ENCODE measurements at places on chromosomes 11 and 22.

- DNase-seq = no peak
Observed at GRCh38 chr11:57387289-57388030, 3.0 kb downstream of the PRG2 start.

- DNase-seq = no peak
Observed at GRCh38 chr11:123775715-123776549, 21.6 kb upstream of the OR6X1 start.

GRCh38 chr11:68411501-68411991 lies 49.0 kb upstream of the PPP6R3 start:
- no peak for DNase-seq

DNA sequence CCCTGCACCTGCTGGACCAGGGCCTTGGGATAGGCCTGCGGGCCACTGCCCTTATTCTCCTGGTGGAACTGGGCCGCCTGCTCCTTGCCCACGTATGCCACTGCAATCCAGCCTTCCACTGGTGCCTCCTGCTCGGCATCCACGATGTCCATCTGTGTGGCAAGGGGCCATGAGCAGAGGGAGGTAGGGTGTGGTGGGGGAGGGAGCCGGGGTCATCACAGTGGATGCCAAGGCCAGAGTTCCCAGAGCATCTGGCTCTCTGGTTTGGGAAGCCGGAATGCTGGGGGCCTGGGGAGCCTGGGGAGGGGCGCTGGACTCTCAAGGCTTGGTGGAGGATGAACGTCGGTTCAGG lies 627 bp downstream of the RNF215 start:
- DNase-seq = no peak

- no peak for DNase-seq
Observed at GRCh38 chr11:67673902-67674301, 521 bp downstream of the ALDH3B2 start.

- no peak for DNase-seq
Observed at GRCh38 chr22:28250036-28250695, 331.1 kb upstream of the PITPNB start.

GRCh38 chr11:120288021-120288420 lies 37.1 kb upstream of the TLCD5 start:
- no peak for DNase-seq

- peak; percentile 97 for DNase-seq
Observed at GRCh38 chr11:108664730-108665525, at the start of gene DDX10. Gene DDX10 (plus strand): TSS chr11:108665069. CDS start chr11:108665154, 85 bp downstream.

DNA sequence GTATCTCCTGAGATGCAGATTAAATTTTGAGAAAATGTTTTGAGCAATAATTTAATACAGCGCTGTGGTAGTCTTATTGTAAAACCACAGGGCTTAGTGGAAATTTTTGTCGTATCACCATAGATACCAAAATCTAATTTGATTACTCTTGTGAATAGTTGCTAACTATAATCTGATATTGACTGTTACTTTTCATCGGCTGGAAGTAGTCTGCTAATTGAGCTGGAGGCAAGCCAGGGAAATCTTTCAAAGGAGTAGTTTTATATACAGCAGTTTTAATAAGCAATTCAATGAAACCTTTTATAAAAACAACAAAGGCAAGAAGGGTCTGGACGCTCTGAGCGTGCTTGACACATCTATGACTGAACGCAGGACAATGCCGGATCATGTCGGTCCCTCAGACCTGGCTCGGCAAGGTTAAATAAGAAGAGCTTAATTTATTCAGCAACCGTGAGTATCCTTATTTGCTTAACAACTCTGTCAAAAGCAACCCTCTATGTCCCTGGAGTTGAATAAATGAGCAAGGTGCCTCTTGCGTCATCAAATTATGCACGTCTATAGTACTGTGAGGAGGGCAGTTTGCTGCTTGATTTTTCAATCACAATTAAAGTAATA lies 121.2 kb downstream of the NCAM1 start:
- peak; percentile 71 for DNase-seq

- no peak for DNase-seq
Observed at GRCh38 chr22:26342745-26343410, 86.2 kb upstream of the ASPHD2 start.

GRCh38 chr22:17085277-17086181 lies 729 bp downstream of the IL17RA start:
- DNase-seq = no peak

DNA sequence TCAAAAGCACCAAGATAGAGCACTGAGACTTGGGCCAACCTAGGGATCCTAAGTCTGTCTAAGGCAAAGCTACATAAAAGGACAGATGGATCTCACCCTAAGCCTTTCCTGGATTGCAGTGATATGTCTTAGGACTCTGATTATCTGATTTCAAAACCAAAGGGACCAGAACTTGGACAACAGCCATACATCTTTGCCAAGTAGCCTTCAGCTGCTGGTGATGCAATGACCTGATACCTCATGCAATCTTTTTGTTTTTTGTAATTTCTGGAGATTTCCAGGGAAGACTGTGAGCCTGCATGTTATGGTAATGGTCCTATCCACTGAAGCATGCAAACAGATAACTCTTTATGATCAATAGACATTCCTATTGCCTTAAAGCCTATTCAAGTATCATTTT lies 230.4 kb upstream of the MTNR1B start:
- no peak for DNase-seq

GRCh38 chr11:64924910-64925284 lies 408 bp downstream of the PPP2R5B start:
- no peak for DNase-seq

GRCh38 chr11:47241841-47242301 lies 6.7 kb downstream of the ACP2 start:
- DNase-seq = no peak

- peak; percentile 53 for DNase-seq
Observed at GRCh38 chr11:67648140-67648795, 2.3 kb downstream of the ACY3 start.

DNA sequence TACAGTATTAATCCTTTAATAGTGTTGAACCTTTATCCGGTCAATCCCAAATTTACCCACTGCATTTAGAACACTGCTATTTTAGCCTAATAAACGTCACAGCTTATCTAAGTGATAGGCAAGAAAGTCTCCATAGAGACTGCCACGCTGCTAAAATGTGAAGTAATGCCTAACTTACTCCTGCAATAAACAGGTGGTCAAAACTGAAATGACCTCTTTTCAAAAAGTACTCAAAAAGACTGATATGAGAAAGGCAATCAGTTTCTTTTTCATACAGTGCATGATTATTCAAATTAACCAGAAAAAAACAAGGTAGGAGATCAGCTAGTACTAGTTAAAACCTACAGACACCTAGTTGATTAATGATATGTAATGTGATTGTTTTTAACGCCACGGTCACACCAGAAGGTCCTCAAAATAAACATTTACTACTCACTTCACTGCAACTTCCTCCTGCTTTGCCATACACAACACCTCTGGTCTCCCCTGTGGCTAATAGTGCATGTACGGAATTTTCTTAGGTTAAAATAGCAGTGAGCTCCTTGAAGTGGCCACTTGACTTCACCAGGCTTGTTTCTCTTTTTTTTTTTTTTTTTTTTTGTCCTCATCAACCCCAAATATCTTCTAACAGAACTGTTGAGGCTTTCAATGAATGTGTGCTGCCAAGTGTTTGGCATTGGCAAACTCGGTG lies 8.8 kb downstream of the ATP5MG start:
- no peak for DNase-seq

DNA sequence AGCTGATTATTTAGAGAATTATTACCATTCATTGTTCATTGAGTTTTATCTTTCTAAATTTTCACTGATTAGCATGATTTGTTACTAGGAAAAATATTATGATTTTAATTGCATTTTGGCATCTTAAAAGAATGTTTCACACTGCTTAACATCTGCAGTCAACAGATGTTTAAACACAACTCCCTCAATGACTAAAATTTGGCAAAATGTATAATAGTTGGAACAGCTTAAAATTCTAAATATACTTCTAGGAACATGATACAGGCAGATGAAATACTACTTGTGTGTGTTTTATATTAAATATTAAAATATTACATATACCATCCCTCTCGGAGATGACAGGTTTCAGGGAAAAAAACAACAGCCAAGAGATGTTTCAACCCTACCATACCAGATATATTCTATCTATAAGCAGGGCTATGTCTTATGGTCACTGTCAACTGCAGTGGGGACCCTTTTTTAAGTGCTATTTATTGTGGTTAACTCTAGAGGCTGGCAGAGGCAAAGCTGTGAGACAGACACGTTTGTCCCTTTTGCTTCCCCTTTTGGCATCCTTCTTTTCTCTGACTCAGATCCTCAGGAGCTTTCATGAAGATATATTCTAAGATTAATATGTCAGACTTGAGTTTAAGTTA lies 81.9 kb downstream of the BDNF start:
- no peak for DNase-seq

- DNase-seq = no peak
Observed at GRCh38 chr22:50076646-50077535, 8.3 kb downstream of the MLC1 start.

Data from NCI-H1436 (cell line).